ENCODE measurements at places on chromosomes 16 and 17.
A peak's percentile ranks its signal among the peaks of the same experiment; 100 is the strongest.

GRCh38 chr17:17084317-17084835, 42.1 kb downstream of the MPRIP start:
- DNase-seq = no peak

- peak; percentile 58 for DNase-seq
Observed at GRCh38 chr16:70453892-70454221, 538 bp upstream of the FCSK start.

GRCh38 chr17:81075307-81075706, 40.4 kb downstream of the BAIAP2 start:
- no peak for DNase-seq

DNA sequence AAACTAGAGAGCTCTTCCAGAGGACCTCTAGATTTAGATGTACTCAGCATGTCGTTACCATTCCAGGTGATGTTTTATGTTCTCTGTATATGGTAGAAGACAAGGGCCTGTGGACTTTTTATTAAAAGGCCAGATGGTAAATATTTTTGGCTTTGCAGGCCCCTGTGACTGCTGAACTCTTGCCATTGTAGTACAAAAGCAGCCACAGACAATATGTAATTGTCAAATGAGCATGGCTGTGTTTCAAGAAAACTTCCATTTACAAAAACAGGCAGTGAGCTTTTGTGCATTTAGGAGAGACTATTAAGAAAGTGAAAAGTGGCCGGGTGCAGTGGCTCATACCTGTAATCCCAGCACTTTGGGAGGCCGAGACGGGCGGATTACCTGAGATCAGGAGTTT, 4.6 kb downstream of the NIP7 start:
- peak; percentile 72 for DNase-seq

DNA sequence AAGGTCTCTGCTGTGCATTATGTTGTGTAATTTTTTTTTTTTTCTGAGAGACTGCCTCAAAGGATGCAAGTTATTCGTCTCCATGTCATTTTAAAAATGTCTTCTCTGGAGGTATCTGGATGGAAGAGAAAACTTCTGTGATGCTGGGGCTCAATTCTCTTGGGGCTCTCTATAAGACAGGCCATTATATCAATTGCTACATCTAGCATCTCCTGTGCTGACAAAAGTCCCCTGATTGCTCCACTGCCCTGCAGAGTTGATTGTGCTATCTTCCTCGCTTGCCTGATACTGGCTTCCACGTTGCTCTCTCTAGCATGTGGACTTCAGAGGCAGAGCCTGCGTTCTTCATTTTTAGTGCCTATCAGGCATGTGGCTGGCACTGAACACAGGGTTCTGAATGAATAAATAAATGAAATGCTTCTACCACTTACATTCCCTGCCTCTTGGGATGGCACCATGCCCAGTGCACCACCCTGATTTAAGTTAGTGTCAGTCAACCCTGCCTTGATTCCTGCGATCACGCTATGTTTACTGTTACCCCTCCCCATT, 1035.5 kb upstream of the EEF2KMT start:
- no peak for DNase-seq

- DNase-seq = no peak
Observed at GRCh38 chr16:3950343-3951193, 70.1 kb upstream of the CREBBP start.

- no peak for DNase-seq
Observed at GRCh38 chr16:20681821-20682760, 15.4 kb downstream of the ACSM1 start.

- DNase-seq = no peak
Observed at GRCh38 chr16:14502932-14503741, 126.9 kb downstream of the PARN start.

- peak; percentile 11 for DNase-seq
Observed at GRCh38 chr17:65389949-65390348, 171.5 kb downstream of the AXIN2 start.

DNA sequence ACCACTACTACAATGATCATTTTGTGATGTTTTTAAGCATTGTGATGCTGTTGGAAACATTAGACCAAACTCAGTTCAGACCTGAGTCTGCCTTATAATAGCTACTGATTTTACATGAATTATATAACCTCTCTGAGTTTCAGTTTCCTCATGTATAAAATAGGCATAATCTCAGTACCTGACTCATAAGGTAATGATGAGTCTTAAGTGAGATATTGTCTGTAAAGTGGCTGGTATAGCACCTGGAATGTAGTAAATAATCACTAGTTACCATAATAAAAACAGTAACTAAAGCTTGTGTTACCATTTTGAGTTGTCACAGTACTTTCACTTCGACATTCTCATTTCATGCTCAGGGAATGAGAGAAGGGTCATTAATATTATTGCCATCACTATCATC, 381.5 kb upstream of the SALL1 start:
- no peak for DNase-seq

DNA sequence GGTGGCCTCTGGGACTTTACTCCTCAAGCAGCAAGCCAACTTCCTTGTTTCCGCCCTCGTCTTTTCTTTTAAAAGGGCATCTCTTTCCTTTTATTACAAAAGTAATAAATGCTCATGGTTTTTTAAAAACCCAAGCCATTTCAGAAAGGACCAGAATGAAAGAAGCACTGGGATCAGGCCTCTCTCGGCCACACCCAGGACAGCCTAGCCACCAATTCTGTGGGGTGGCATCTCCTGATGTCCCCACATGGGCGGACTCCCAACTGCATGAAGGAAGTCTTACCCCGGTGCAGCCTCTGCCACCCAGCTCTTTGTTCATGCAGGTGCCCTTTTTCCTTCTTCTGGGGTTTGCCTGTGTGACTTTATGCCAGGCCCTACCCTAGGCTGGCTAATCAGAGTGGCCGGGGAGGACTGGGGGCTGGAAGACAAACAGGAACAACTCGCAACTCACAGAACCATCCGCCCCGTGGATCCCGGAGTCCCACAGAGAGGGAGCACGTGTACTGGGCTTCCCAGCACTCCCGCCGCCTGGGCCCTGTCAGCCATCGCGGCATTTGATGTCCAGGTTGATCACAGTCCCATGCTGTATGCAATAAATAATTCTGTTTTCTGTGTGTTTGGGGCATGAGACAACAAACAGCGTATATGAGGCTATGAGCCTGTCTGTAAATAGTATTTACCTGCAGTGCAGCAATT, 2.6 kb upstream of the RASD1 start:
- DNase-seq = no peak

DNA sequence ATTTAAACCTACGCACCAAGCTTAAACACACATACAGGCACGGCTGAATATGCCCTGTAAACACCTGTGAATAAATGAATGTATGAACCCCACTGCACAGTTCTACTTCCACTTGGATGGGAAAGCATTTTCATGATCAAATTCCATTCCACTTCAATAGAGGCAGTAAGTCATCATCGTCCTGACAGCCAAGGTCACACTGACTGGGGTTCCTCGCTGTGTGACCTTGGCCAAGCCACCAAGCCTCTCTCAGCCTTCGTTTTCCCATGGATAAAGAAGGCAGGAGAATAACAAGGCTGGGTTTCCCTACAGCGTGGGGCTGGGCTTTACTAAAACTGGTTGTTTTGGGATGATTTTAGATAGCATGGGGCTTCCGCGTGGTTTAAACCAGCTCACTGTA, 82.8 kb downstream of the TBC1D16 start:
- no peak for DNase-seq
